ENCODE measurements at places on chromosomes 2 and 18.
A peak's percentile ranks its signal among the peaks of the same experiment; 100 is the strongest.

- no peak for DNase-seq
Observed at GRCh38 chr18:47558110-47558750, 306.8 kb upstream of the SKOR2 start.

DNA sequence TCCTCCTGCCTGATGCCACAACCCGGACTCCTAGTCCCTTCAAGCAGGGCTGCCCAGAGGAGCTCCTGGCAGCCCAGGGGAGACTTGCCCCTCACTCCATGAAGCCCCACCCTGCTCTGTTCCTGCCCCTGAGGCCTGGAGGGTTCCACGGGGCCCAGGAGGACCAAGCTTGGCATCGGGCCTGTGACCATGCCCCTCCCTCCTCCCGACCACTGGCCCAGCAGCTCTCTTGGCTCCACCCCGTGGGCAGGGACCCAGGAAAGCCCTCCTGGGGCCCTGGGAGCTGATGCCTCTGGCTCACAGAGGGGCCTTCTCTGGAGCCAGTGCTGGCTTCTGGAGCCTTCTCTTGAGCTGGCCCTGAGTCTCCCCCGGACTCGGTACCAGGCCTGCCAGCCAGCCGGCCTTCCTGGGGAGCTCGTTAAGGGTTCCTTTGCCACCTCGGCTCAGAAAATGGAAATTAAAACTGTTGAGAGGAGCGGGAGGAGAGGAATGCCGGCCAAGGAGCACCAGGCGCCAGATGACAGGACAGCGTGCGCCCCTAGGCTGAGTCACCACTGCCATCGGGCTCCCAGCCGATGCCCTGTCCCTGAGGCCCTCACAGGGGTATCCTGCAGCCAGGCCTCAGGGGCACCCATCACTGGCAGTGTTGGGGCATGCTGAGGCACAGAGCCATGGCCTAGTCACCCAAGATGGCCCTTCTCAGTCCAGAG lies 40.6 kb upstream of the SNED1 start:
- DNase-seq = peak; percentile 23

DNA sequence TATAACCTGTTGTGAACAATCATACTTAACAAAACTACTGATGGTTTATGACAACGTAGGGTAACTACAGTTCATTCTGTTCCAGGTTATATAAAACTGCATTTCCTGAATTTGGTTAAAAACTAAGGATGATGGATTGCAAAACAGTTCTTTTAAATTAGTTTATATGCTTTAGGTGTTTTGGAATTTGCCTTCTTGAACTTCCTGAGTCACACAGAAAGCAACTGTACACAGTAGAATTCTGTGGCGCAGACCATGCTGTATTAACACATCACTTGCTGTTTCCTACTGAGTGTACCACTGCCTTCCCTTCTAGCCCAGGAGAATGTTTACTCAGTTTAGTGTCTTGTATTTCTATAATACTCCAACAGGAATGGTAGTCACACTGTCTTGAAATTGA lies 19.4 kb downstream of the ITGB1BP1 start:
- DNase-seq = no peak

- DNase-seq = no peak
Observed at GRCh38 chr2:29618024-29618423, 303.4 kb downstream of the ALK start.

GRCh38 chr2:8096484-8096883 lies 585.4 kb upstream of the ID2 start:
- no peak for DNase-seq

DNA sequence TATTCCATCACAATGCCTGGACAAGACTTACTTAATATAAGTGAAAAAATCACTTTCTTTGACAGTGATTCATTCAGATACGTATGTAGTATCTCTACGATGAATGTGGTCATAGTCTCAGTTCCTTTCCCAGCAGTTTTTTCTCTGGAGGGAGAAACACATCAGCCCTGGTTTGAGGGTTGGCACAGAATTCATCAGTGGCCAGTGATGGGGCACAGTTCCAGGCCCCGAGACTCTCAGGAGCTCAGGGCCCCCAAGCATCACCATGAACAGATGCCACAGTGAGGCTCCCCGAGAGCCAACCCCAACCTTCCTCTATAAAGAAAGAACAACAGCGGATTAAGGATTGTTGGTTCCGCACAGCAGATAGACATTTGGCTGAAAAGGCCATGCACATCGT lies 12.5 kb downstream of the PRKAG3 start:
- no peak for DNase-seq

GRCh38 chr18:39845106-39845505 lies 2109.9 kb upstream of the PIK3C3 start:
- no peak for DNase-seq

- no peak for DNase-seq
Observed at GRCh38 chr2:37748541-37748940, 77.1 kb upstream of the CDC42EP3 start.

GRCh38 chr2:10329880-10330699 lies 27.4 kb downstream of the HPCAL1 start:
- DNase-seq = no peak
